ENCODE measurements at places on chromosomes 7 and 10.

GRCh38 chr10:100662067-100662466 lies 83.3 kb upstream of the PAX2 start:
- no peak for DNase-seq

DNA sequence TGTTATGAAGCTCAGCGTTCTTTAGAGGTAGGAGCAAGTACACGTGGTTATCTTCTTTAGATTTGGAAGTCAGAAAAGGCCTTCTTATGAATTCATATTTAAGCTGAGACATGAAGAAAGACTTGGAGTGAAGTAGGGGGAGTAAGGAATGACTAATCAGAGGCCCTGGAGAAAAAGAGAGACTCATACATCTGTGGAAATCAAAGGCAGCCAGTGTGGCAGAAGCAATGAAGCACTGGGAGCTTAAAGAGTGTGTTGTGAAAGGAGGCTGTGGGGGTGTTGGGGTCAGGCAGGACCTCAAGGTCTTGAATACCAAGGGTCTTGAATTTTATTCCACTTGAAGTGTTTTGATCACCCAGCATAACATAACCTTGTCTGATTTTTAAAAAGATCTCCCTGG lies 35.7 kb upstream of the FGL2 start:
- DNase-seq: no peak

- no peak for DNase-seq
Observed at GRCh38 chr7:4849390-4849789, 12.4 kb downstream of the PAPOLB start.

GRCh38 chr7:36153571-36154097 lies 580 bp downstream of the EEPD1 start:
- DNase-seq: no peak

DNA sequence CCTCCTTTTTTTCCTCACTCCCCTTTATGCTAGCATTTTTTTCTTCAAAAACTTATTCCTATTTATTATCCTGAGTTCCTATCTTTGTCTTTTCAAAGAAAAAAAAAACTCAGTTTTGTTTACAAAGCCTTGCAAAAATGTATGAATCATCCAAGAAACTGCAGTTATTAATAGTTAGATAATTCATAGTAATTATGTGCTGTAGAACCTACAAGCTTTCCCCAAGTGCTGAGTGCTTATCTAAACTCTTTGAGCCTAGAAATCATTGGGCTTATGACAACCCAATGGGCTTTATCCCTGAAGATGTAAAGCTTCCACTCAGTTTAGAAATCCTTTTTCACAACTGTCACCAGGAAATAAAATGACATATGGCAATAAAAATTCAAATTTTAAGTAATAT lies 145.9 kb upstream of the WNT16 start:
- DNase-seq: no peak

GRCh38 chr7:41816111-41816510 lies 113.2 kb upstream of the INHBA start:
- DNase-seq: no peak

DNA sequence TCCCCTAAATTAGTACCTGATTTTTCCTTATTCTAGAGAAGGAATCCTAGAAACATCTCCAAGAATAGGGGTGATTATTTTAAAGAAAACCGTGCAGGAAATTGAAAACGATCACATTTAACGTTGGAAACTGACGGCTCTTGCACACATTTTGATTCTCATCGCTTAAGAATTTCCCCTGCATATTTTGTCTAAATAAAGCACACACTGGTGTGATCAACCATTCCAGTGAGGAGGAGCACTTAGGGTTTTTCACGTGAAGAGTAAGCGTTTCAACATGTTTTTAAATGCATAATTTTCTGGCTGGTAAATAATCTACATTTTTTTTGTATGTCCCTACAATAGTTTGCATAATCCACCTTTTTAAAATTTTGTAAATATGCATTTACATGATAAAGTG lies 229.7 kb upstream of the PFKP start:
- DNase-seq: no peak

- no peak for DNase-seq
Observed at GRCh38 chr10:129941199-129942018, 22.7 kb downstream of the EBF3 start.

DNA sequence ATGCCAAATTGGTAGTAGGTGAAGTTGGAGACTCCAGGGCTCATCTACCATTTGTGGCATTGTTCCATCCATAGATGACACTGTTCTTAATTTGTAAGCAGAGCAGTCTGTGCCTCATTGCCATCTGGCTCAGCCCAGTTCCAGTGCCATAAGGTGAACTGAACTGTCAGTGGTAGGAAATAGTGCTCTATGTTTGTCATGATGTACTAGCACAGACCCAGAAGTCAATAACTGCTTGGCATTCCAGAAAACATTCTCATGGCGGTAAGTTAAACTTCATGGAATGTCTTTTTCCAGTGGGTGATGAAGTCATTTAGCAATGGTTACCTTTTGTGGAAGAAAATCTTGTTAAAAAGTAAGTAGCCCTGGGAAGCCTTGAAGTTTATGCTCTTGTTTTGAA lies 302.7 kb downstream of the SUGCT start:
- no peak for DNase-seq

GRCh38 chr7:50037086-50037485 lies 56.0 kb downstream of the ZPBP start:
- DNase-seq: no peak

GRCh38 chr7:70114806-70115205 lies 516.5 kb downstream of the AUTS2 start:
- DNase-seq: no peak

DNA sequence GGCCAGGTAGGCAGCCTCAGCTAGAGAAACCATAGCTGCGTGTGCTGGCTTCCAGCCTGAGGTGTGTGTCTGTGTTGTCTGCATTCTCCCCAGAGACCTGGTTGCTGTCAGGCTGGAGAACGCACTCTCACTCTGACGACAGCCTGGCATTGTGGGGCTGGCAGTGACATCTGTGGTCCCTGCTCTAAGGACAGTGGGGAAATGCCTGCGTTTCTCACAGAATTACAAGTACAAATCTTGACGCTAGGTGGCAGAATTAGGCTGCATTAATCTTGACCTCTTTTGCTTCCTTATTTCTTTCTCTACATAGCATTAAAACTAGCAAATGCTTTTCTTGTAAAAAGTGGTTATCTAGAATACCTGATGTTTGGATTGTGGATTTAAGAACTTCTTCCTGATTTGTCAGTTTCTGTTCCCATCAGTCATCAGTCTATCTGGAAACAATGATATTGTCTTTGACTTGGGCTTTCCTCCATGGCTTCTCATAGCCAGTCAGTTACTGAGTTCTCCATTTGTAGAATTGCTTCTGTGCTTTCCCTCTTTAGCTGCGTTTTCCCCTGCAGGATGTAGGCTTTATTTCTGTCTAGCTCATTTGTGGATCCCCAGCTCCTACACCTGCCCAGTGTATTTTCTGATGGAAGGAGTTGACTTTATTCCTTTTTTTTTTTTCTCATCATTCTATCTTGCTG lies 86.0 kb downstream of the FANK1 start:
- DNase-seq: no peak

DNA sequence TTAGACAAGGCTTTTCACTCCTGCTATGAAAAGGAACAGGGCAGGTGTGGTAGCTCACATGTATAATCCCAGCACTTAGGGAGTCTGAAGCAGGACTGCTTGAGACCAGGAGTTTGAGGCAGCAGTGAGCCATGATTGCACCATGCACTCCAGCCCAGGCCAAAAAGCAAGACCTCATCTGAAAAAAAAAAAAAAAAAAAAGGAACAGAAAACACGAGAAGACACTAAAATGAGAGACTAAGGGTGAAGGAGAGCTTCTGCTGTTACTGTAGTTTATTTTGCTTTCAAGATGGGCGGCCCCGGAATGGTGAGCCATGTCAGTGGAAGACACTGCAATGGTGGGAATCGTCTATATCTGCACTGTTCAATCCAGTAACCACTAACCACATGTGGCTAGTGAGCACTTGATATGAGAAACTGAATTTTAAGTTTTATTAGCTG lies 9.9 kb downstream of the PIP4K2A start:
- DNase-seq: no peak

DNA sequence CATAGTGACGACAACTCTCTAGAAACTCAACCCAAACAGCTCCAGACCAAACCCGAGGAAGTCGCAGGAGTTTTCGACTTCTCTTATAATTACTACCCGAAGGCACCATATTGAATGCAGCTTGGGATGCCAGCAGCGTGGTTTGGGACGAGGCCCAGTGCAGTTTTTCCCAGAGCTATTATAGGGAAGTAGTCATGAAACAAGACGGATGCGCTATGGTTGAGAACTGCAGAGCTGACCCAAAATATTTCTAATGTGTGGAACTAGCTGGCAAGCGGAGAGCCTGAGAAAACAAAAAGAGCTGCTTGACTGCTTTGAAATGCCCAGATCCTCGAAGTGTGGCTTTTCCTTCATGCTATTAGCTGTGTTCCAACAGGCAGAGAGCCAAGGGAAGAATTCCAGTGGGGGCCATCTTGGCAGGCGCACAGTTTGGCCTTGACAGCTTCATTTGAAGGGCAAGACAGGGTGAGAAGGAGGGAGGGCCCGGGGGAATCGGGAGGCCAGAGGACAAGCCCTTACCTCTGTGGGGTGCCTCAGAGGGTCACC lies 122.7 kb downstream of the CUL2 start:
- no peak for DNase-seq

DNA sequence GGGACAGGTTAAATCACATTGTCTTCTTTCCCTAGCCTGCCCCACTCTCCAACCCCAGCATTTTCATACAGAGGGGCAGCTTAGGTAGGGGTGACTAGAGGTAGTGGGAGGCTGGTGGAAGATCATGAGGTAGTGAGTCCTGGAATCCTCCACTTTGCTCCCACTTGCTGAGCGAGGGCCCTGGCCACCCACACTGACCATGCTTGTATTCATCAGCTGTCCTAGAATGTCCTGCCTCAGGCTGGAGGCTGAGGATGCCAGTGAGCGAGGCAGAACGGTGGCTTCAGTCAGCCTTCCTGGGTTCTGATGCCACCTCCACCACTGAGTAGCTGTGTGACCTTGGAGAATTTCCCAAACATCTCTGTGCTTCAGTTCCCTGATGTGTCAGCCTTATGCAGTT lies 34.6 kb upstream of the PFKFB3 start:
- DNase-seq: no peak

DNA sequence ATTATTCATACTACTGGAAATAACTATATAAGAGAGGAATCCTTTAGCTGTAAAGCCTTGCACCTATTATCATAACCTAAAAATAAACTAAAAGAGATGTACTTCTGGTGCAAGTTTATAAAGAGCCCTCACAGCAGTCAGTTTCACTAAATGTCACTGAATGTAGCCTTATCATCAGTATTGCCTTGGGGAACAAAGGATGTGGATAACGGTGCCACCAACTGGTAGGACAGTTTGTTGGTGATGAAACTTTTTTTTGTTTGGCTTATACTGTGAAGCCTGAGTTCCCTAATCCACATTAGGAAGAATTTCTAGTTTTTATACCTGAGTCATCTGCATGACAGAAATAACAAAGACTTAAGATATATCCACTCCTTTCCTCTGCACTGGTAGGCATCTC lies 117.9 kb upstream of the COL1A2 start:
- DNase-seq: no peak

- no peak for DNase-seq
Observed at GRCh38 chr10:104043185-104043830, 42.4 kb downstream of the COL17A1 start.

DNA sequence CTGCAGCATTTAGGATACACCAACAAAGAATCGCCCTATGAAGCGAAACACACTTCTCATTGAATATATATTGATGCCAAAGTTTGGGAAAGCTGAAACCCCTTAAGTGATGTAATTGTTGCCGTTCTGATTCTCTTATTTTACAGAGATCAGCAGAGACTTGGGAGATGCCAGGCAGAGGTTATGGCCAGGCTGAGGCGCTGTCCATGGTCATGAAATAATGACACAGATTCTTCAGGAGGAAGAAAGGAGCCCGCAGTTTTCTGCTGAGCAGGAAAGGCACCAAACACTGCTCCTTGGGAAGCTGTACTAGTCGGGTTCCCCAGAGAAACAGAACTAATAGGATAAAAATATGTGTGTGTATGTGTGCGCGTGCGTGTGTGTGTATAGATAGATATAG lies 566.0 kb downstream of the CALN1 start:
- no peak for DNase-seq

DNA sequence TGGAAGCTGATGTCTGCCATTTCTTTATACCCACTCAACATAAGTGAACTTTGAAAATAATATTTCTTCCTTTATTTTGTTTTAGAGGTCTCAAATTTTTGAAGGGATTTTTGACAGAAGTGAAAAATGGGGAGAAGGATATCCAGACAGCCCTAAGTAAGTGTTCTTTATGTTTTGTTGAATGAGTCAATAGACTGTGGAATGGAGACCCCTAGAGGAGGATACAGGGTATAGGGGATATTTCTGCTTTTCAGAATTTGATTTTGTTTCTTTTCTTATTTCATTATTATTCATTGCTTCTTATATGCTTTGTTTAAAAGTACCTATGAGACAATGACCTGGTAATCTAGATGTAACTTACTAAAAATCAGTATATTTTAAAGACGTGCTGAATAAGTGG lies 34.4 kb downstream of the PLEKHA8 start:
- DNase-seq: no peak

GRCh38 chr10:11205030-11205772 lies 187.5 kb downstream of the CELF2 start:
- no peak for DNase-seq

DNA sequence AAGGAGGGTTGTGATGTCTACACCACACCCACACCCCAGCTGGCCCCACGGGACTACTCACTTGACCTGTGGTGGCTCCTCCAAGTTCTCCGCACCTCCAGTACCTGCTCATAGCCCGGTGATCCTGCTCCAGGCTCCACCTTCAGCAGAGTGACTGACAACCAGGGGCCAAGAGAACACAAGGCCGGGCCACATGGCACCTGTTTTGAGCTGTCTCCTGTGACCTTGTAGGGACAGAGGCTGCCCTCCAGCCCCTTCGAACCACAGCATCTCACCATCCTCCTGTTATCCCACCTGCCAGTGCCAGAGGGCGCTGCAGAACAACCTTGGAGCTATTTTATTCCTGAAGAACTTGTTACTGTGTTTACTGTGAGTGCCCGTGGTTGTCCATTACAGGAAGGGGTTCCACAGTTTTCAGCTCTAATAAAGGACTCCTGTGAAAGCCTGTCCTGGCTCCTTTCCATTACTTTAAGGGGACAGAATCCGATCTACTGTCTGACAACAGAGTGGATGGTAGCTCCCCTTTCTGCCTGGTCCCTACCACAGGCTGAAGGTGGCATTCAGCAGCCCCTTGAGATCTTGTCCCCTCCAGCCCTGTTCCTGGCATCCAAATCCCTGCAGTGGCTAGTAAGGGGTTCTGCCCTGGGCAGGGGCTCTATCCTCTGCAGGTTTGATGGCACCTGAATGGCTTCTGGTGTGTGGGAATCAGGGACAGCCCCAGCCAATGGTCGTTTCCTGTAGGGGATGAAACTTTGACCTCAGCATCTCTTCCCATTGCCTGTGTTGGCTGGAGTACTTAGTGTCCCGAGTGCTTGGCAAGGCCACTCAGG lies 50.8 kb downstream of the C10orf120 start:
- no peak for DNase-seq

DNA sequence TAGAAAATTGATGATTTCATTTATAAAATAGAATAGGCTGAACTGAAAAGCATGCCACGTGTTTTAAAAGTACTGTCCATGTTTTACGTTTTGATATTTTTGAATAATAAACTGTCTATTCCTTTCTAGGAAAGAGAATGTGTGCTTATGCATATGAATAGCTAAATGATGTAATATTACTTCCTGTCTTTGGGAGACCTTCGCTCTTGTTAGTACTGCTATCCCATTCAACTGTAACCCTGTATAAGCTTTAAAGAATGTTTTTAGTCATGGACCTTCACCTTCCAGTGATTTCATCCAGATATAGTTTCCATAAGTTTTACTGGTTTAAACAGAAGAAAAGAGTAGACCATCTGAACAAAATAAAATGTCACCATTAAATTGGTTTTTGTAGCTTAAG lies 274.4 kb upstream of the SEMA3A start:
- DNase-seq: no peak

- no peak for DNase-seq
Observed at GRCh38 chr7:25795824-25796235, 356.2 kb upstream of the NFE2L3 start.

Measured in T-cell (primary cell).